Activated CD8-positive, alpha-beta T cell treated with anti-CD3 and anti-CD28 coated beads, Interleukin-2, amount 10 ng/mL, durations not matched to agents 7 days and 5 days (primary cell): ENCODE measurements at places on chromosomes 2 and 18. TPM values are rescaled to one million over a fixed set of nuclear protein-coding genes. Genes with fewer than 3 reads are reported as not detected.
A peak's percentile ranks its signal among the peaks of the same experiment; 100 is the strongest.

DNA sequence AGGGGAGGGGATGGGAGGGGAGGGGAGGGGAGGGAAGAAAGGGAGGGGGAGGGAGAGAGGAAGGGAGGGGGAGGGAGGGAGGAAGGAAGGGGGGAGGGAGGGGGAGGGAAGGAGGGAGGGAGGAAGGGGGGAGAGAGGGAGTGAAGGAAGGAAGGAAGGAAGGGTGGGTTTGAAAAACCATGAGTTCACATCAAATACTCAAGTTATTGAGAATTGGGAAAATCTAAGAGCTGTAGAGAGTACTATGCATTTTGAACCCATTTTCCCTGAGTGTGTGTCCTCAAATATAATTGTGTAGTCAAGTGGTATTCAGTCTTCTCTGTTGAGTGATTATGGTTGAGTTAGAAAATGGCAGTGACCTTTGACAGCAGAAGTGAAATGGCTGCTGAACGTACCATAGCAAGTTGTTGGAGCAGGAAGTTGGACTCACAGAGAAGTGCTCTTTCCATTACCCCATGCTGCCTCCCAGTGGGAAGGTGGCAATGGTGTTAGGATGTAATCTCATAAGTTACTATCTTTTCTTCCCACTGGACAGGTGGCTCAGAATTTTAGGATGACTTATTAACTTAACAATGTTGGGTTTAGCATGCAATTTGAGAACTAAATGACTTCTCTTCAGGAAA, 214.6 kb downstream of the SETBP1 start:
- peak; percentile 43 for DNase-seq

- DNase-seq: peak; percentile 42
Observed at GRCh38 chr18:79438898-79439627, 43.3 kb downstream of the NFATC1 start.

DNA sequence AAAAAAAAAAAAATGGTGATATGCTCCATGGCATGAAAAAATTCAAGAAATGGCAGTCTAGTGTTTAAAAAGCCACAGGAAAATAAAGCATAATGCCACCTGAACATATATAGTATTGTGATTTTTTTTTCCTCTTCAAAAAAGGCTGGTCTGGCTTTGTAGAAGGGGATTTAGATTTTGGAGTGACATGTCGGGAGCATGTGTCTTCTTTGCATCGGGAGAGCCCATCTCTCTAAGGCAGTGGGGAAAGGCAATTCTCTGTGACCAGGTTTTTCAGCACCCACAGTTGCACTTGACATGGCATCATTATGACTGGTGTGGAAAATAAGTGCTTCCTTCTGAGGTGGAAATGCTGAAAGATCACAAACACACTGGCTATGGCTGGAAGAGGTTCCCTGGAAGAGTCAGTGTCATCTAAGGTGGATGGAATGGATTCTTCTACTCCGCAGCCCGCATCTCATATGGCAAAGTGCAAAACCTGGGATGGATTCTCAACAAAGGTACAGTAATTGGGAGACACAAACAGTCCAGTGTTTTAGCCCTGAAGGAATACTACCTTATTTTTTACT, 172.5 kb downstream of the AGAP1 start:
- DNase-seq: no peak

DNA sequence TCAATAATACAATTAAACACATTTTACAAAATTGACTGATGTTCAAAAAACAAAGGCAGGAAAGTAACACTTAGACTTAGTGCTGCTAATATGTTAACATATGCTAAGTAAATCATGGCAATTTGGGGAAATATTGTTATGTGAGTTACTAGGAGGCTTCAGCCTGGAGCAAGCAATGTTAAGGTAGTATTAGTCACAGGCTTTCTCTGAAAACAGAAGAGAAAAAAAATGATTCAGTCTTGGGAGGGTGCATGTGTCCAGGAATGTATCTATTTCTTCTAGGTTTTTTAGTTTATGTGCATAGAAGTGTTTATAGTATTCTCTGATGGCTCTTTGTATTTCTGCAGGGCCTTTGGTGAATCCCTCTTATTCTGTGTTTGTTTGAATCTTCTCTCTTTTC, 345.8 kb upstream of the TFPI start:
- DNase-seq: no peak

- peak; percentile 74 for DNase-seq
Observed at GRCh38 chr2:11753886-11754699, 7.7 kb downstream of the LPIN1 start.

DNA sequence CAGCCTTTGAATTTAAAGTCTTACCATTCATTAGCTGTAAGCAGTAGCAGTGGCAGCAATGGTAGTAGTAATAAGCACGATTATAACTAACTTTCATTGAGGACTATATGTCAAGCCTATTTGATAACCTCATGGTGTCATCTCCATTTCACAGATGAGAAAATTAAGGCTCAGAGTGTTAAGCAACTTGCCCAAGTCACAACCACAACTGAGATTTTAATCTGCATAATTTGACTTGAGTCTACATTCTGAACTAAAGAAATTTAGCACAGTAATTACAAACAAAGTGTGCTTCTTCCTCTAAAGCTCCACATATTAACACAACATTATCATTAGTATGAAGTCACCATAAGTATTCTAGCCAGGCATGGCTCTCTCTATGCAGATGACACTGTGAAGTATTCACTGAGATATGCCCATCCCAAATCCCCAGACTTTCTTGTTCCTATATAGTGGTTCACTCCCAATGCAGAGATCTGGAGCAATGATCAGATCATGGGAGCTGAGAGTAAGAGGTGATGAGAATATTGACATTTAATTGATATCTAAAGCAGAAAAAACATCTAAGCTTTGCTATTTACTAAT, 120.2 kb downstream of the ATAD2B start:
- DNase-seq: no peak

- DNase-seq: no peak
Observed at GRCh38 chr2:173984866-173985604, 19.9 kb upstream of the SP3 start.

GRCh38 chr18:77151772-77152520, 19.4 kb upstream of the MBP start:
- no peak for DNase-seq

DNA sequence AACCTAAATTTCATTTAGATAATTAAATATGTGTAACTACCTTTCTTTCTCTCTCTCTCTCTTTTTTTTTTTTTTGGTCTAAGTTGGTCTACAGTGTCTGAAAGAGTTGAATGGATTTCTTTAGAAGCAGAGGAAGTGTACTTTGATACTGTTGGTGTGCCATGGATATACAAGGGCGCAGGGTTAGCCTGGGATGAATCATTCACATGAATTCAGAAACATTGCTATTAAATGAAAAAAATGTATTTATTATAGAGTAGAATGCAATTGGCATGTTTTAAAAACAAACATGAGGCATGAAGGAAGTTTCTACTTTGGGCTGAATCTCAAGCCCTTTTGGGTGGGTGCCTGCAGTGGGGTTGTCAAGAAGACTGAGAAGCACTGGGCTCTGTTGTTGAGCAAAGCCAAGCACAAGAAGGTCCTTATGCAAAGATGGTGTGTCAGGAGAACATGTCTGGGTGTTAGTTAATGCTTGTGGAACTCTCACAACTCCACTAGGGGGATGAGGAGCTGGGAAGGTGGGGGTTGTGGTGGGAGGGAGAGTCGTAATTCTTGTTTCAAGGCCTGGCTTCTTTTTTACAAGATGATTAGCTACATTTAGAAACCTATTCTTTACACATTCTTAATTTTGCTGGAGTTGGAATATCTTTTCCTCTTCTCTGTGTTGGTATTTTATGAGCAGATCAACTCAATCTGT, 57.9 kb downstream of the LYPD6 start:
- no peak for DNase-seq

GRCh38 chr2:53442783-53443182, 324.8 kb upstream of the CHAC2 start:
- DNase-seq: no peak

DNA sequence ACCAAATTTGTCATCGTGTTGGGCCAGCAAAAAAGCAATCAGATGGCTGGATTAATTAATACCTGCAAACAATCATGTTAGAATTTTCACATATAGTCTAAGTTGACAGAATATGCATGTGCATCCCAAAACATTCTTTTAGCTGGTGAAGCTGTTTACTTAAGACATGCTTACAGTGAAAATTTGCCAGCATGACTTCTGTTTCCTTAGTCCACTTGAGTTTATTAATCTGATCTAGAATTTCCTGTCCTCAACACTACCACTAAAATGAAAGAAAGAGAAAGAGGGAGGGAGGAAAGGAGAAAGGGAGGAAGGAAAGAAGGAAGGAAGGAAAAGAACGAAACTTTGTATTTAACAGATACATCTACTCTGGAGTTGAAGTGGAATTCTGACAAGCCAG, 2109.9 kb upstream of the PIK3C3 start:
- DNase-seq: no peak

DNA sequence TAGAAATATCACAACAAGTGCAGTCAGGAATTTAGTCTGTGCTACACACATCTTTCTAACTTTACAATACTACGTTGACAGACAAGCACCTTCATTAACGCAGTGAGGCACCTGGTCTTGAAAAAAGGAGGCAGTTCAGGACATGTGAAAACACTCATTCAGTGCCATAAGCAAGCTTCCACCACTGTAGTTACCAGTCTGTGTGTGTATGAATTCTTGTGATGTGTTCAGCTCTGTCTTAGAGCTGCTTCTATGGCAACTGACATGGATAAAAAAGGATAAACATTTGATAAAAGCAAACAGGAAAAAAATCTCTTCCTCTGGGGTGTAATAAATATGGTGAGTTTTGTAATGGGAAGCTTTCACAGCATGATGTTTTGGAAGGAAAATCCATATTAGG, 623.8 kb upstream of the NXPH2 start:
- no peak for DNase-seq

DNA sequence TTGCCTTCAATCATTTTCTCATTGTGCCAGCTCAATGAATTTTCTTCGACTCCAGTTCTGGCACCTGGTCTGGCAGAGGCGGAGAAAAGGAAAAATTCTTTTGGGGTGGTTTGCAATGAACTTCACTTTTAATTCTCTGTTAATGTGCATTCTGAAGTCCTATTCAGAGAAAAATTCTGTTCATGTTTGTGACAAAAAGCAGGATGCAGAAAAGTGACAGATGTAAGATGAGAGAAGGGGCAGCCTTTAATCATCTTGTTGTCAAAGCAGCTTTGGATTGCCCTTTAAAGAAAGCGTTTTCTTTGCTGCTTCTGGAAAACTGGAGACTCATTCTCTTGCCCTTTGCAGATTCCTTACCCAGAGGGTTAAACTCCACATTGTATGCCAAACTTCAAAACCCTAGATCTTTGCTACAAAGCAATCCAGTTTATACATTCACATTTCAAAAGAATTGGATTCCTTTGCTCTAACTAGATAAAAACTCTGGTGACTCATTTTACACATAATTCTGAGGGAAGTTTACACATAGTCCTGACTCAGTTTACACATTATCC, 94.6 kb upstream of the CAVIN2 start:
- no peak for DNase-seq

Gene SULT1C4
- not detected for total RNA-seq

DNA sequence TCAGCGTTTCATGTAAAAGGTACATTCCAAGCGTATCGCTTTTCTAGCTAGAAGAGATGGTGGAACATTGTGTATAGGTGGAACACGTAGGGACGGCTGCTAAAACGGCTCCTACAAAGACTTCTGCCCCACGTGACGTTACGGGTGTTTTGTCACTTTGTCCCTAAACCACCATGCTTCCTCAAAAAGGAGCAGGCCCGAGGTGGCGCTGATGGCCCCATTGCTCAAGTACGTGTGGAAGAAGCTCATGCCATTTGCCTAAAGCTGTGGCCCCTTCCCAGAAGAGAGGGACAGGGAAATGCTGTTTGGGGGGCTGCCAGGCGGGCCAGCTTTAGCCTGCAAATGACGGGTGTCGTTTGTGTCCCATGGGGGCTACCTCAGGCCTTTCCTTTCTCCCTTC, 72.7 kb downstream of the TMEM247 start:
- peak; percentile 18 for DNase-seq

GRCh38 chr2:122868646-122869275, 1113.3 kb downstream of the TSN start:
- no peak for DNase-seq

GRCh38 chr2:176817061-176817565, 395.5 kb upstream of the HNRNPA3 start:
- DNase-seq: peak; percentile 57
